ENCODE measurements at places on chromosomes 1 and 21.

DNA sequence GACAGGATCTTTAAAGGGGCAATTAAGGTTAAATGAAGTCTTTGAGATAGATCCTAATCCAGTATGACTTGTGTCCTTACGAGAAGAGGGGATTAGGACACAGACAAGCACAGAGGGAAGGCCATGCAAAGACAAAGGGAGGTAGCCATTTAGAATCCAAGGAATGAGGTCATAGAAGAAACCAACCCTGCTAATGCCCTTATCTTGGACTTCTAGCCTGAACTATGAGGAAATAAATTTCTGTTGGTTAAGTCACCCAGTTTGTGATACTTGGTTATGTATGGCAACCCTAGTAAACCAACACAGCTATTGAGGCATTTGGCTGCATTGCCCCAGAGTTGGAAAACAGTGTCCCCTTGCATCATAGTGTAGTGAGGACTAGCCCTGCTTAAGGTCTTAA is 121.3 kb downstream of the MAST2 start:
- no peak for DNase-seq

DNA sequence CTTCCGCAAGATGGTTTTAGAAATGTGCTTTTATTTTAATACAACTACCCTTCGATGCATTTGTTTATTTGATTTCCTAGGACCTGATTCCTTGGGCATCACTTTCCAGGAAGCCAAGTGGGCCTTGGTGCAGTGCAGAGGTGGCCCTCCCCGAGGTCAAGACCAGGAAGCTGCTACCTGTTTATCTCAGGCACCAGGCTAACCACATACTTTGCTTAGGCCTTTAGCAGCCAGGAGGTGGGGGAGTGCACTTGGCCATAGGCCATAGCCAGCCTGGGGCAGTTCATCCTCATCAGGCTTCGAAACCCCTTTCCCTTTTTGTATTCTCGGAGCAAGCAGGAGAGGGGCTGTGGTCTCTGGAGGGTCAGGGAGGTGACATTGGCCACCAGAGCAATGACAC is 45.4 kb downstream of the SMYD2 start:
- no peak for DNase-seq

DNA sequence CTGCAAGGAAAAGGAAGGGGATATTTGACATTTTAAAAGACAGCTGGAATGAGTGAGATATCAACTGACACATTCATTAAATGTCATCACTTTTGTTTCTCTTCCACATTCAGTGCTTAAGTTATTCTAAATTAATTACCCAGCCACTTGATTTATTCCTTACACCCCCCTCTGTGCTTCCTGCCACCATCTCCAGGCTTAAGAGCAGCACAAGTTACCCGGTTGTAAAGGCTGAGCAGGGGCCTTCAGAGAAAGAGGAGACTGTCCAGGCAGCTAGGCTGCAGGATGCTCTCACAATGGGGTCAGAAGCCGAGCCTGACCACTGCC is 71.4 kb downstream of the SYT6 start:
- no peak for DNase-seq

DNA sequence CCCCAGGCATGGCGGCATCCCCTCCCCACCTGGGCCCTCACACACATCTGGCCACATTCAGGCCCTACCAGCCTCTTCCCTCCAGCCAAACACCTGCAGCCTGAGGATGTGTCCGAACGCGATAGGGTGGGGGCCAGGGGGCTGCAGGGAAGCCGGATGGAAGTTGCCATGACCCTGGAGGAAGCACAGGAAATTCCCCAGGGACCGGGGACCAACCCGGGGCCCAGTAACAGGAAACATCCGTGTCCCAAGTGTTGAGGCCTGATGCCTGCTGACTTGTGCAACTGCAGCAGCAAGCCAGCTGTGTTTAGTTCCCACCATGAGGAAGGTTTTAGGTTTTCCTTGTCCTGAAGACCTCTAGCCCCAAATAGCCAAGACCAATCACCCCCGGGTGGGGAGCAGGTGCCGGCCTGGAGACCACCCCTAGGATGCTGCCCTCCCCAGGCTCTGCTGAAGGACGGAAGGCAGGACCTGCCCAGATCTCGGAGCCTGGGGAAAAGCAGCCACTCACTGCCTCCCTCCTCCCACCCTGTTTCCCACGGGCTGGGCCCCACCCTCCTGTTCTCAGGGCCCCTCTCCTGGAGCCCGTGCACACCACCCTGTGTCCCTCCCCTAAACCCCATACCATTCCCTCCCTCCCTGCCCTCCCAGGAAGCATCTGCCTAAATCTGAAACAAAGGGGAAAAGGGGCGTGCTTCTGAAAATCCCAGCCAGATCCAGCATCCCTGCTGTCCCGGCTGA is 29.8 kb downstream of the MEGF6 start:
- DNase-seq = no peak

DNA sequence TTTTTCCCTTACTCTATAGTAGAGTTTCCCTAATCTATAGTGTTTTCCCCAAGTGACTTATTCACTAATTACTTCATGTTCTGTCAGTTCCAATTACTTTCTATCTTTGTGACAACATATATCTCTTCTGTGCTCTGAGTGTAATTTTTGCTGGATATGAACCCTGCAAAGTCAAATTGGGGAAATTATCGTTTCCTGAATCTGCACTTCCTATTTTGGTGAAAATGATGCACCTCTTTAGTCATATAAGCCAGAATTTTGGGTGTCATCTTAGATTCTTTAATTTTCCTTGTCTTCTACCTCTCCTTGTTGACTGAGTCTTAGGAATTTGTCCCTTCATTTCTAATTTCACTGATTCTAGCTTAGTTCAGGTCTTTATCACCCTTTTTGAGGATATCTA is 33.4 kb upstream of the PRKACB start:
- no peak for DNase-seq

- DNase-seq = no peak
These were observed 282.9 kb downstream of the PTGER3 start for GRCh38 chr1:70764747-70765146.

- no peak for DNase-seq
These were observed 190.8 kb downstream of the DYRK1A start for GRCh38 chr21:37557261-37557950.

GRCh38 chr1:239995281-239995680 is 96.4 kb upstream of the FMN2 start:
- DNase-seq = no peak

DNA sequence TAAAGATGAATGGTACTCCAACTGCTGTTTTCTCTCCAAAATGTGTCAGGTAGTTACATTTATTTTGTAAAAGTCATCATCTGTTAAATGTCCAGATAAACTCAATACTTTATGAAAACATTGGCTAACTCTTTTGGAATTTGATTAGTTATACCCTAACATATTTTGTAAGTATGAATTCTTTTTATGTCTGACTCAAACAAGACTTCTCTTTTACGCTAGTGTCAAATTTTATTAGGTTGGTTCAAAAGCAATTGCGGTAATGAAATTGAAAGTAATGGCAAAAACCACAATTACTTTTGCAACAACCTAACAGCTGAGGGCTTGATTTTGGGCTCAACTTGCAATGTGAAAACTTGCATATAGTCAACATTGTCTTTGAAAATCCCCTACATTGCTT is 41.0 kb upstream of the USP25 start:
- DNase-seq = no peak

- DNase-seq = no peak
These were observed 511 bp downstream of the ZNF683 start for GRCh38 chr1:26372039-26372438.

DNA sequence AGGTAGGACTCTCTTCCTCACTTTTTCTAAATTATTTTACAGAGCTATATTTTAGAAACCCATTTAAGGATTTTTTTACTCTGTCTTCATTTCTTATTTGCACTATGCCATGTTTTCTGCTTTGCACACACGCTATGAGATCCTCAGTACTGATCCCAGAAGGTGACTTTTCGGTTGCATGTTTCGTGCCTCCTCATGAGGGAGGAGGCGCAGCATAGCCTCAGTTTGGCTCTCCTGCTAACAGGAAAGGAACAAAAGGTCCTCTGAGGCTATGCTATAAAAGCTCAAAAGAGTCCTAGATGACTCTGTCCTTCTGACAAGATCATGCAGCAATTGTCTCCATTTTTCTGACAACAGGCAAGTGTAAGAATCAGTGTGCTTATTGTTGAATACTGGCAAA is 189.7 kb downstream of the GPR52 start:
- no peak for DNase-seq

- DNase-seq = no peak
These were observed 16.2 kb downstream of the EDN2 start for GRCh38 chr1:41468122-41468762.

DNA sequence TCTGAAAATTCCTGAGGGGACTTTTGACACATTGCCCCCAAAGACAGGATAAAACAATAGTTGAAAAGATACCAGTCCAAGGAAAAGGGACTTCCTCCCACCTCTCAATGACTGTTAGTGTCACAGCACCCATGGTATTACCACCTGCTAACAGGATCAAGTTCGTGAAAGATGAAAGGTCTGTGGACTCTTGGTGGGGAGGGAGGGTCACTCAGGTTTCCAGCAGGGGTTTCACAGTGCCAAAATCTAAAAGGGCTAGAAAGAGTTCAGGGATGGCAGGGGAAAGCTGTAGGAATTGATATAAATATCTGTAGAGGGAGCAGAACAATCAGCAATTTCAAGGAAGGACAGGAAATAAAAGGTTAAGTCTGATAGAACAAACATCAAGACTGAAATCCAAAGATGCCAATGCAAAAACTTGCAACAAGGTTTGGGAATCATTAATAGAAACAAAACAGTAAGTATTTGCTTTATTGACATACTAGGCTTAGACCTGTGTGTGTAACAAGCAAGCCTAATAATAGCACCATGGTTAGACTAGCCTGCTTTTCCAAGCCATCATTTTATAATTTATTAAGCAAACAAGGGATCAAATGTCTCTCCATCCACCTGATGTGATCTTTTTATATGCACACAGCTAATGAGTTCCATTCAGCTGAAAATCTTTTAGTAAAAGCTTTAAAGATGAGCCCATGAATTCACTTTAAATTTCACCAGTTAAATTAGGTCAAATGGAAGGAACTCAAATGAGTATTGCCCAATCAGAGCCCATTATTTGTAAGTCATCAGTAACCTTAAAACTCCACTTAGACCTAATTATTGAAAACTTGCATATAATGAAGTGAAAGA is 3.7 kb downstream of the MCL1 start:
- DNase-seq = no peak

- no peak for DNase-seq
These were observed 1.2 kb downstream of the SMIM1 start for GRCh38 chr1:3773572-3774275.

DNA sequence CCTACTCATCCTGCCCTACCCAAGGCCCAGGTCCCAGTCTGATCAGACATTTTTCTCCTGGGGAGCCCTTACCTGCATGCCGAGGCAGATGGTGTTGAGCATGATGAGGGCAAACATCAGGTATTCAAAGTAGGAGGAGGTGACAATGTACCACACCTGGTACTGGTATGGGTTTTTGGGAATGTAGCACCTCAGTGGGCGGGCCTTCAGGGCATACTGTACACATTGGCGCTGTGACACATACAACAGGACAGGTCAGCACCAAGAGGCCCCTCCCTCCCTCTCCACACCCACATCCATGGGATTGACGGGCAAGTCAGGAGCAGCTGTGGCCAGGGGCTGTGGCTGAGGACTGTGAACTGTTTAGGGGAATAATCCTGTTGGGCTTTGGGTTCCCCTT is 37.1 kb upstream of the KIF21B start:
- DNase-seq = no peak

- no peak for DNase-seq
These were observed 3.8 kb upstream of the B3GALT2 start for GRCh38 chr1:193190096-193190744.

GRCh38 chr21:26758083-26758880 is 86.9 kb downstream of the ADAMTS1 start:
- DNase-seq = no peak

GRCh38 chr1:52360595-52360968 is 5.4 kb downstream of the CC2D1B start:
- no peak for DNase-seq

GRCh38 chr1:185535621-185536020 is 198.6 kb upstream of the HMCN1 start:
- no peak for DNase-seq

- no peak for DNase-seq
These were observed 560 bp downstream of the PLEKHM2 start for GRCh38 chr1:15684468-15685291.

- no peak for DNase-seq
These were observed 12.8 kb downstream of the PSRC1 start for GRCh38 chr1:109269981-109270622.

GRCh38 chr1:150237746-150238145 is 1.8 kb upstream of the ANP32E start:
- no peak for DNase-seq

DNA sequence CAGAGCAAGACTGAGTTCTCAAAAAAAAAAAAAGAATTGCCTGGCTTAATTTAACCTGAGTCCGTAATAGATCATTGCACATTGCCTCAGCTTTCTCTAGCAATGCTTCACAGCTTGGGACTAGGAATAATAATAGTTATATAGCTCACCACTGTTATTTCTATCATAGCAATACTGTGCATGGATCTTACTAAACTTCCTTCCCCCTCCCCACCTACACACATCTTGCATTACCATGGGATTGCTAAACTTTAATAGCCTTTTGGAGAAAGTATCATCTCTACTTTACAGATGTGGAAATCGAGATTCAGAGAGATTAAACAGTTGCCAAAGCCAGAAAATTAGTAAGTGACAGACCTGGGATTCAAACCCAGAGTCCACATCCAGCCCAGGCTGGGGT is 99.4 kb downstream of the ATP5PO start:
- no peak for DNase-seq

DNA sequence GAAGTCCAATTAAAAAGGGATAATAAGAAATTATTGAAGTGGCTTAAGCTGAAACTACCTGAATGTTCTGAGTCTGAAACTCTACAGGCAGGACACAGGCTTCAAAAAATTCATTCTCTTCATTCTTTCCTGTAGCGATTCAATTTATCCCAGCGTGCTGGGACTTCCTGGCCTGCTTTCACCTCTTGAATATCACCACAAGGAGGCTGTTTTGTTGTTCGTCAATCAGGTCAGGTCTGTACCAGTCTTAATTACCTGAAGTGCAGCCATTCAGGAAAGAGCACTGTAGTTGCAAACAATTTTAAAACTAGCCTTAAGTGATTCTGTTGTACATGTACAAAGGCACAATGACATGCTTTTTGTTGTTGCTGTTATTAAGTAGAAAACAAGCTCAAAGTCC is 38.4 kb downstream of the FYB2 start:
- DNase-seq = no peak

GRCh38 chr1:9005395-9005708 is 20.9 kb downstream of the SLC2A7 start:
- DNase-seq = no peak

- no peak for DNase-seq
These were observed 58.0 kb upstream of the PRMT6 start for GRCh38 chr1:106998431-106999002.

DNA sequence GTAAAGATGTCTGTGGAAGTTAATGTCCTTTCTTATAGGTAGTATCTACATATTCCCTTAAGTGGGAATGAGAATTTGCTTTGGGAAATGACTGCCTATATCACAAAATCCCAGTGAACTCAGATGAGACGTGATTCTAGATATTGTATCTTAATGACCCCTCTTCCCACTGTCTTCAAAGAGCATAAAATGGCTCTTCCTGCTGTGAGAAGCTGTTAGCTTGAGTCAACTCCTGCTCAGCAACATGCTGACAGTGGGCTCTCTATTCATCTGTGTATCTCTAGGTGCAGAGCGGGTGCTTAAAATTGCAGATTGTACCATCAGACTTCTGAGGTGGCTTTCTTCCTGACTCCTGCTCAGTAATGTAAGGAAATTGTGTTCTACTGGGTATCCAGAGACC is 100.6 kb downstream of the SPAG17 start:
- no peak for DNase-seq

- DNase-seq = no peak
These were observed 15.9 kb upstream of the MUTYH start for GRCh38 chr1:45356186-45356585.

GRCh38 chr1:33943978-33944377 is 80.1 kb downstream of the HMGB4 start:
- no peak for DNase-seq
